ENCODE measurements at places on chromosomes 11 and 22.
A peak's percentile ranks its signal among the peaks of the same experiment; 100 is the strongest.

- DNase-seq = peak; percentile 72
Measured at GRCh38 chr11:35047179-35047578, 91.8 kb upstream of the CD44 start.

- DNase-seq = no peak
Measured at GRCh38 chr11:75185866-75186265, 35.0 kb downstream of the SLCO2B1 start.

DNA sequence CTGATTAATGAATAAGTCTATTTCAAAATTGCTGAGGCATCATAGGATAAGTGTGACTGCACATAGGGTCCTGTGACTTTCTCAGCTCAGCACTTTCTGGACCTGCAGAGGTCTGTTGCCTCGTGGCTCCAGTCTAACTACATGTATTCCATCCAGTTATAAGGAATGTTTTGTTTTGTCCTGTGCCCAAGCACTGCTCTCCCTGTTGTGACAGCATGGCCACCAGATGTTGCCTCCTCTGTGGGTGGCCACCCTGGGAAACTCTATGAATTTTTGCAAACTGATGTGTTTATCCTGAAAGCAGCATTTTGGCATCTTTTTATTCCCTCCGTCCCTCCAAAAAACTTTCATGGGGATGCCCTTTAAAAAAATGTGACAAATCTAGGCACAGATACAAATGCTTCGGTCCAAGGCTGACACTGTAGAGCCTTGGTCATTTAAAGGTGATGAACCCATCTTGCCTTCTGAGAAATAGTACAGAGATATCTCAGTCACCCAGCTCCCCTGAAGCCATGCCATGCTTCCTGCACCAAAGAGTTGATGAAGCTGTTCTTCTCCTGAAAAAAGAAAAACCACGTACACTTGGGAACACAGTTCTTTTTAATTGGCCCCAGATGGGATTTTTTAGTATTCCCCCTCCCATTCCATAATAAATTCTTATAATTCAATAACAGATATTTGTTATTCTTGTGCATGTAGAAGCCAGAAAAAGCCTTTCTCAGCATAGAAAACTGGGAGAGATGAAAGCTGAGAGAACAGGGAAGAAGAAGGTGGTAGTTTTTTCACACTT, 72.6 kb downstream of the CCDC34 start:
- no peak for DNase-seq

DNA sequence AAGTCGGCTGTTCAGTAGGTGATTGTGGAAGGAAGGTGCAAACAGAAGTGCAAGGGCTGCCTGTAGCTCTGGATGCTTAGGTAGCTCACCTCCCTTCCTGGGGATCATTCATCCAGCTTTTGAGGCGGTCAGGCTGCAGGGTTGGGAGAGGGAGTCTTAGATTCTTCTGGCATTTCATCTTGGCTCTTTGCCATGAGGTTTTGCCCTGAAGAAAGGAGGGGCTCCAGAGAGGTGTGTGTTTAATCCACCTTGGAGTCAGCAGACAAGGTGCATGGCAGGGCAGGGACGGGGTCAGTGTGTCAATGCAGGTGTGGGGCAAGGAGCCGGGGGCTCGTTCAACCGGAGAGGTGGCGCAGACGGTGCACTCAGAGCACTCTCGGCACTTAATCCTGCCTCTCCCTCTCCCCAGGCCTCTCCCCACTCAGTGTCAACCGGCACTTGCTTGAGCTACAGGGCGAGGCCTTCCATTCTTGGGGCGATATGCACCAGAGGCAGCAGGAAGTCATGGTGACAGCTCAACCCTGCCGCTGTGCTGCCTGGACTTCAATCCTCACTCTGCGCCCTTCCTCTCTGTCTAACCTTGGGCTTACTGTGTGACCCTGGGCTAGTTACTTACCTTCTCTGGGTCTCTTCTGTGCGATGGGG, 7.2 kb downstream of the ADAMTS15 start:
- DNase-seq = no peak

GRCh38 chr11:43242401-43242800, 69.4 kb upstream of the API5 start:
- DNase-seq = no peak

DNA sequence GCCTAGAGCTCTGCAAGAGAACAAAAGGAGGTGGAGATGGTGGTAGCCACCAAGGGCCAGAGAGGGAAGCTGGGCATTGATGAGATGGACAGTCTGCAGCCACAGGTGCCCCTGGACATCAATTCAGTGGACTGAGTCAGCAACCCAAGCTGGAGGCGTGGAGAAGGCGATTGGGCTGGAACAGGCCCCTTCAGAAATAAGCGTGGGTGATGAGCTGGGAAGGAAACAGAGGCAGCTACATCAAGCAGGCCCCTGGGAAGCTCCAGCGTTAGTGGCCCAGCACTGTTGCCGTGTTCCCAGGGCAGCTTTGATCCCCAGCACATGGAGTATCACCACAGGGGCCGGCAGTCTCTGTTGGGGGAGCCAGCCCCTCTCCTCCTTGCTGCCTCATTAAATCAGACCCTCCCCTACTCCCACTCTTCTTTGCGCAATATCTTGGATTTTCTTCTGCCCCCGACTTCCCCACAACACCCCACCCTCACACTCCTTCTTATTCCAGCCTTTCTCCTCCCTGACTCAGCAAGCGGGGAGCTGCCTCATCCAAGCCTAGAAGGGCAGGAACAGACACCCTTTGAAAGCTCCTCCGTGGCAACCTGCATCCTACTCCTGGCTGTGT, 31.7 kb upstream of the OAF start:
- peak; percentile 9 for DNase-seq

DNA sequence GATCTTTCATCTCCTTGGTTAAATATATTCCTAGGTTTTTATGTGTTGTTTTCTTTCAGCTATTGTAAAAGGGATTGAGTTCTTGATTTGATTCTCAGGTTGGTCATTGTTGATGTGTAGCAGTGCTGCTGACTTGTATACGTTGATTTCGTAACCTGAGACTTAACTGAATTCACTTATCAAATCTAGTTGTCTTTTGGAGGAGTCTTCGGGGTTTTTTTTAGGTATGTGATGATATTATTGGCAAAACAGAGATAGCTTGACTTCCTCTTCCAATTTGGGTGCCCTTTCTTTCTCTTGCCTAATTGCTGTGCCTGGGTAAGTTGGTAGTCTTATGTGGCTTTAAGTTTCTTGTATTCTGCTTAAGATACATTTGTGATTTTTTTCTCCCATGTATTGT, 52.8 kb downstream of the CBL start:
- DNase-seq = no peak

GRCh38 chr11:128713595-128713994, 19.7 kb downstream of the FLI1 start:
- no peak for DNase-seq

DNA sequence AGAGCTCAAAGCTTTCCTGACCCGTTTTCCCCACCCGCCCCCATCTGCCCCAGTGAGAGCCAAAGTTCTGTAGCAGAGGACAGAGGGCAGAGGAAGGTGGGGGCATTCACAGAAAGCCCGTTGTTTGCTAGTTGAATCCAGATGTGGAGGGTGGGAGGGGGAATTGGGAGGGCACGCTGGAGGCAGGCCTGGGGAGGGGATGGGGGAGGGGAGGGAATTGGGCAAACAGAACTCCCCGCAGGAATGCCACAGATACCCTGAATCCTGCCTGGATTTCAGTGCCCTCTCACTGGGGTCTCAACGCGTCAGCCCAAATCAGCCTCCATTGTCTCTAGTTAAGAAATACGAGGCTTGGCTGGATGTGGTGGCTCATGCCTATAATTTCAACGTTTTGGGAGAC, 12.9 kb upstream of the OAF start:
- DNase-seq = no peak

GRCh38 chr22:42236848-42237247, 33.6 kb downstream of the TCF20 start:
- no peak for DNase-seq

DNA sequence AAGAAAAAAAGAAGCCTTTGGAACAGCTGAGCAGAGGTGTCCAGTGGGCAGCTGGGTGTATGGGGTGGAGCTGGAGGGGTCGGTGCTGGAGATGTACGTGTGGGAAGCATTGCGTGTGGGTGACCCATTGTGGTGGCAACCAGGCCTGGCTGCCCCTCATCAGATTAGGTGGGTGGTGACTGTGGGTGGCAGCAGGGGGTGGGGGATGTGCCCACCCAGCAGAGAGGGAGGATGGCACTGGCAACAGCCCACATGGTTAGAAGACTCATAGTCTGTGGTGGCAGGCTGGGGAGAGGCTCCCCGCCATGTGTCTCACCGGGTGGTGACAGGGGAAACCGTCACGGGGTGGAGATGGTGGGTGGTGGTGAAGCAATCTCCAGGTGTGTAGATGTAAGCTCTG, 27.6 kb downstream of the TP53I11 start:
- no peak for DNase-seq

GRCh38 chr11:42319921-42320320, 860.5 kb upstream of the LRRC4C start:
- DNase-seq = no peak

DNA sequence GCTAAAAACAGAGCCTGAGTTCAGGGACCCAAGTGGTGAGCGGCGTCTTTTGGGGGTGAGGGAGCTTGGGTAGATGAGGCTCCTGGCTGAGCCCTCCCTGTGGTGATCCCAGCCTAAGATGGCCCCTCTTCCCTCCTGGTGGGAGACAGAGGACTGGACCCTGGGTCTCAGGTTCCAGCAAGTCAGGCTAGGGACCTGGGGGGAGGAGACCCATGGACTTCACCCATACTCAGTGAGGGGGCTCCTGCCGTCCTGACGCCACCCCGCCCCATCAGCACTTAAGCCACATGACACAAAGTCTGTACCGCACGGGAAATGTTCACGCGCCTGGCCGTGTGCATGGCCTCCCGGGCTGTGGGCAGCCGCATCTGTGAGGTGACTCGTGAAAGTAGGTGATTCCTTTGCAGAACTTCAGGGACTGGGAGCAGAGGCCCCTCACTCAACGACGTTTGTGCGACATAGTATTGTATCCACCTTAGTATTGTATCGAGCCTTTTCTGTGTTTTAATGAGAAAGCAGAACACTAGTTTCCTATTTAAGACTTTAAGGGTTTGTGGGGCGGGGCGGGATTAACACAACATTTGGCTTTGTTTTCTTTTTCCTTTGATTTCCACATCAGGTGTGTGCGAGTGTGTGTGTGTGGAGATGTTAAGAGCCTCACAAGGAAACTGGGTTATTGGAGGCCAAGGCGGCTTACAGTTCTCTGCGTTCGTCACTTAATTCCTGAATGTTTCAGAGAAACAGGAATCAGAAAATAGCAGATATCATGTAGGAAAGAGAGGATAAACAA, 18.4 kb upstream of the TMEM191C start:
- peak; percentile 9 for DNase-seq

GRCh38 chr11:32053151-32053888, 37.6 kb upstream of the RCN1 start:
- DNase-seq = no peak

GRCh38 chr11:108333403-108333899, 110.6 kb downstream of the ATM start:
- DNase-seq = no peak

- DNase-seq = no peak
Measured at GRCh38 chr11:6328321-6328720, 8.0 kb upstream of the CAVIN3 start.

GRCh38 chr11:117545706-117546105, 218.1 kb downstream of the CEP164 start:
- no peak for DNase-seq

DNA sequence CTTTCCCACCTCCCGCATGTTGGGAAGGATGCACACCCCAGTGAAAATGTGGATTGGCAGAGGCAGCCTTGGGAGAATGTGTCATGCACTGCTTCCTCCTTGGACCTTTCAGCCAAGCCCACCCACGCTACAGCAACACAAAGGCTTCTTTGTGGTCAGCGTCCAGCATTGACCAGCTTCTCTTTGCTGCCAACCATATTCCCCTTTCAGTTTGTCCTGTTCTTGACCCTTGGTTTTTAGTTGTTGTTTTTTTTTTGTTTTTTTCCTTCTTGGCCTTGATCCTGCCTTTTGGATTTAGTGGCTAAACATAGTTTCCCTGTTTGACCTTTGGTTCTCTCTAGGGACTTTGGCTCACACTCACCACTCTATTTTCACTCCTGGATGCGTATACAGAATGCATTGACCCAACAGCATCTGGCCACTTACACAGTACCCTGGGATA, 573.6 kb downstream of the INSC start:
- DNase-seq = no peak

DNA sequence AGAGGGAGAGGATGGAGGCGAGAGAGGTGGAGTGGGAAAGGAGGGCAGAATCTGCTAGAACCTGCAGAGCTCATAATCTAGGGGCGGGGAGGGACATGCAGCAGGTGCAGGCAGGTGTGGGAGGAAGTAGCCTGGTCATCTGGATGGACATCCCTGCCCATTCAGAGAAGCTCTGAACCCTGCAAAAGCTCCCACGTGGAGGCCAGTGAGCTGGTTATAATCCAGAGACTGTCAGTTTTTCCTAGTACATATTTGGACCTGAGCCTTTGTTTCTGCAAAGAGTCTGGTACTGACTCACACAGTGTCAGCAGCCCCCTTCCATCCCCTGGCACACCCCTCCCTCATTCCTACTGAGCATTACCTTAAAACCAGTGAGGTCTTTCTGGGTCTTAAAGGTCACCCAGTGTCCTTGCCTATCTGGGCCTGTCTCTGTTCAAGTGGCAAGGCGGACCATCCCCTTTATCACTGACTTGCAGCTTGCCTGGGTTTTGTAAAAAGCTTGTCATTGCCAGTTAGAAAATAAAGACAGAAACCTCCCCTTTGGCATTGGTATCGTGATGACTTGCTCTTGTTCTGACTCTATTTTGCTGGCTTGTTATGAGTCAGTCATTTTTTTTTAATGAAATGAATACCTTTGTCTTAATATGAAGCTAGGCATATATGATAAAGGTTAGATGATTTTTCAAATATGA, 26.1 kb downstream of the PTPRJ start:
- peak; percentile 54 for DNase-seq

GRCh38 chr22:37804881-37805809, 2.6 kb upstream of the GCAT start:
- DNase-seq = peak; percentile 71

GRCh38 chr11:130765406-130765805, 150.9 kb downstream of the SNX19 start:
- DNase-seq = no peak

DNA sequence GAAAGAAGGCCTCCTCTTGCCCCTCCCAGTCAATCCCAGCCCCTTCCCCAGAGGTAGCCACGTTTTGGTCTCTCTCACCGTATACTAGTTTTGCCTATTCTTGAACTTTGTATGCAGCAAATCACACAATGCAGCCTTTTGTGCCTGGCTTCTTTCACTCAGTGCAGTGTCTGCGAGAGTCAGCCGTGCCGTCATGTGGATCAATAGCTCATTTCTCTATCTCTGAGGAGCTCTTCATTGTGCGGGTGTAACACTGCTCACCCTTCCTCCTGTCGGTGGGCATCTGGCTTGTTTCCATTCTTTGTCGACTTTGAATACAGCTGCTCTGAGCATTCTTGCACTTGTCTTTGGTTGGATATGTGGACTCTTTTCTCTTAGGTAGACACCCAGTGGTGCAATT, 146.5 kb downstream of the CACNA1I start:
- DNase-seq = no peak
